ENCODE measurements at places on chromosomes 2 and 18.

- no peak for DNase-seq
Measured at GRCh38 chr2:16653083-16653375, 12.6 kb downstream of the CYRIA start.

DNA sequence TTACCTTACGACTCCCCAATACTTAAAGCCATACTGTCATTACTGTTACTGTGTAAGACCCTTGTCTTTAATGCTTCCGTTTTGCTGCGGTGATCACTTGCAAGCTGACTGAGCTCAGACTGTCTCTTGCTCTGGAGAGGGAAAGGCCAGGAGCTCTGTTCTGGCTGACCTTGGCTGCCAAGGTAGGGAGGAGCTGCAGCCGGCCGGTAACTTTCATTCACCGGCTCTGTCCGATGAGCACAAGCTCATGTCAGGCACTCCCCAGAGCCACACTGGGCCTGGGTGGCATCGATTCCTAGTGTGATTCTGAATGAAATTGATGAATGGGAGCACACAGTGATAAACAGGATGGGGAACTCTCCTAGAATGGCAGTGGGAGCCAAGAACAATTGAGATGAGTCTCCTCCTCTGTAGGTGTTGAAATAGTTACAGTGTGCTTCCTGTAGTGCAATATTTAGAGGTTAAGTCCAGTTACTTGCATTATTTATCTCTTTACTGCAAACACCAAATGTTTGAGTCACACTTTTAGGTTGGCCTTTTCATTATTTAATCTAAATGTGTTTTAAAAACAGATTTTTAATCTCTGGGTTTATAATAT is 100.9 kb downstream of the ATP9B start:
- DNase-seq = peak; percentile 9

GRCh38 chr2:85243101-85244072 is 84.4 kb downstream of the TGOLN2 start:
- DNase-seq = no peak

- peak; percentile 26 for DNase-seq
Measured at GRCh38 chr2:128579825-128580224, 261.2 kb upstream of the HS6ST1 start.

DNA sequence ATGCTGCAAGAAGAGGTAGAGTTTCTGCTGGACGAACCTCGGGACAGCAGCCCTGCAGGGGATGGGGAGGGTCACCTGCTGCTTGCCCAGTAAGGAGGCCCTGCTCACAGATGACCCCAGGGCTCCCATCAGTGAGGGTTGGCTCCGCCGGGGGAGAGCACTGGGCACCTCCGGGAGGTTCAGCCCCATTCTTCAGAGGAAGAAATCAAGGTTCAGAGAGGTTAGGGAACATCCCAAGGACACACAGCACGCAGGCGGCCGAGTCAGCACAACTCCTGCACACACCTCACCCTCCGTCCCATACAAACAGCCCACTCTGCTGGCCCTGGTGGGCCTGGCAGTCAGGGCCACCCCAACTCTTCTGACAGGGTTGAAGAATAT is 11.7 kb upstream of the CCDC74B start:
- no peak for DNase-seq

DNA sequence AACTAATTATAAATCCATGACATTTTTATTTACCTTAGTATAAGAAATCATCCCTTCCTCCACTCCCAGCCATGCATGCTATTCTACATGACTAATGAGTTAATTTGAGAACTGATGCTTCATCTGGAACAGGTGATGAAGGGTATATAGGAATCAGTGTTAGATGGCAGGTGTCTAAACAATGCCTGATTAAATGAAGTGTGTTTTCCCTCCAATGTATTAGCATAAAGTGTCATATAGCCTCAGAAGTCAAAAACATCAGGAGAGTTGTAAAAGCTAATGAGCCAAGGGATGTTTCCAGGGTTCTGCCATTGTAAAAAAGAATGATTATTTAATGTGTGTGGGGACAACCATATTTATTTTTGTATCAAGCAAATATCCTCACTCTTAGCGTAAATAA is 913.8 kb downstream of the DCC start:
- no peak for DNase-seq

DNA sequence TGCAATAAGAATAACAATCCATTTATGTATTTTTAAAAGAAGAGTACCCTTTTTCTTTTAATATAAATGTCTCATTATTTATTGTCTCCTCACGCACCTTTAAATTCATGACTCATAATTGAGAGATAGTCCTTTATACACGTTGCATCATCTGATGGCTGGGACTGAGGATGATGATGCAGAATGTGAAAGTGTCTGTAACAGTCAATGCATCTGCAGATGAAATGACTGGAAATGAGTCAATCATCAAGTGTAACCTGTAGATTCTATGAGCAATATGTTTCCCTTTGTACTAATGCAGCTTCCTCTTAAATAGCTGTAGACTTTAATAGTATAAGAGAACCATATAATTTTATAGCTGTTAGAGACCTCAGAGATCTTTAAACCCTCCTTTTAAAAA is 26.1 kb upstream of the SYT4 start:
- DNase-seq = no peak

DNA sequence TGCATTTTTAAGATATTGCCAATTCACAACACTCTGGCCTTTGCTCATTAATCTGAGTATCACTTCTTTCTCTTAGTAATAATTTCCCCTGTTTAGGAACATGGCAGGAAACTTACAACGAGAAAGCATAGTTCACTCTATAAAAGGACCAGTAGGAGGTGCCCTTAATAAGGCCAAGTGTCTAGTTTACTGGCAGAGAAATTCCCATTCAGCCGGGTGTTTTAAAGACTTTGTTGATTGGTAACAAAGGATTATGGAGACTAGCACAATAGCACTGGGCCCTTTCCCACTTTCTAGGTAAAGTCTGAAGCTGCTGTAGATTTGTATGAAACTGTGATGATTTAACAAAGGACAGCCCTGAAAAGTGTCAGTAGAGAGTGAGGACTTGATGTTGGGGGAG is 3.1 kb downstream of the DCC start:
- peak; percentile 55 for DNase-seq

DNA sequence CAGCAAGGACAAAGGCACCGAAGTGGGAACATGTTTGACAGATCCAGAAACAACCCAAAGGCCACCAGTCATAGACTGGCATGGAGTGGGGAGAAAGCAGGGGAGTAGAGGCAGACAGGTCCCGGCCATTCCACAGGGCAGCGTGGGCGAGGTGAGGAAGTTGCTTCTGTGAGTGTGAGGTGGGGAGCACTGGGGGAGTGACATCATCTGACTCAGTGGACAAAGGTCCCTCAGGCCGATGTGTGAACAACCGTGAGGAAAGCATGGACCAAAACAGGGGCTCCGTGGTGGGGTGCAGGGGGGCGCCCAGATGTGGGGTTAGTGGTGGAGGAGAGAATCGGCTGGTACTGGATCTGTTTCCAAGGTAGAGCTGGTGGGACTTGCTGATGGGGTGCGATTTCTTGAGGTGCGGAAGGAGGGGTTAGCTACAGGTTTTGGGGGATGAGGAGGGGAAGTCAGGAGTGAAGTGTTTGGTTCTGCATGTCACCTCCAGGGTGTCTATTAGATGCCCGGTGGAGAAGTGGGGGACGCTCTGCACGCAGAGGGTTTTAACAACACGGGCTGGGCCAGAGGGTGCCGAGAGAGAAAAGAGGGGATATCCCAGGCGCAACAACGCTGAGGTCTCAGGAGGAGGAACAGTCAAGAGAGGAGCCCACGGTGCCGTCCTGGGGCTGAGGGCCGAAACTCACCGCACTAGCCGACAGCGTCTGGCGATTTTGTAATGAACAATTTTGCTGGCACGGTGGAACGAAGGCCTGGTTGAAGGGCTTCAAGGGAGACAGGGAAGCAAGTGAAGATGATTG is 2.5 kb upstream of the SFT2D3 start:
- no peak for DNase-seq

- DNase-seq = peak; percentile 92
Measured at GRCh38 chr2:218367415-218368149, 10.9 kb downstream of the CATIP start.

DNA sequence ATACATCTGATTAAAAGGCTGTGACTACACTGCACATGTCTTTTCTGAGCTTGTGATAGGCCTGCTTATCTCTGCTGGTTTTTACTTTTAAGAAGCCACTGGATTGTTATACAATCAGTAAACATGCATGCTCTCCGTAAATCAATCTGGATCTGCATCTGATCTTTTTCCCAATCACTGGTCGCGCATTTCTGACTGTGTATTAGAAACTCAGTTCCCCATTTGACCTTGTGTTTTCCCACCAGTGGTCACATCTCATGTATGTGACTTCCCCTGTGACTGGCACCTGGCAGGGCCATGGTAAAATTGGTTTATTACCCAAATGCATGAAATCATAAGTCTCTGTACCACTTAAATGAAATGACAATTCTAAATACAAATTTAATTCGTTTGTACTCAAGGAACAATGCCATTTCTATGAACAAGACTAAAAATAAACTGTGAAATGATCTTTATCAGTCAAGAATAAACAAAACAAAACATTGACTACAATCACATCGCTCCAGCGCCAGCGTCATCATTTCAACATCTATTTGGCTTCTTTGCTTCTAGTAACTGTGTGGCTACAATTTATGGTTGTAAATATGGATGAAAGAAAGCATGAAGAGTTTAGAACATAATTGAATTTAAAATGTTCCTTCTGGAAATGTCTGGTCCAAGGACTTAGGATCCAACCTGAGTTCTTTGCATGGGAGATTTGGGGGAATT is 396.6 kb upstream of the TRIB2 start:
- DNase-seq = no peak

- no peak for DNase-seq
Measured at GRCh38 chr2:80053522-80054345, 250.8 kb downstream of the LRRTM1 start.

GRCh38 chr2:219627103-219628100 is at the start of gene SLC4A3:
SLC4A3 (plus strand) TSS chr2:219627630; CDS start chr2:219627993, 363 bp downstream.
- DNase-seq = peak; percentile 33

DNA sequence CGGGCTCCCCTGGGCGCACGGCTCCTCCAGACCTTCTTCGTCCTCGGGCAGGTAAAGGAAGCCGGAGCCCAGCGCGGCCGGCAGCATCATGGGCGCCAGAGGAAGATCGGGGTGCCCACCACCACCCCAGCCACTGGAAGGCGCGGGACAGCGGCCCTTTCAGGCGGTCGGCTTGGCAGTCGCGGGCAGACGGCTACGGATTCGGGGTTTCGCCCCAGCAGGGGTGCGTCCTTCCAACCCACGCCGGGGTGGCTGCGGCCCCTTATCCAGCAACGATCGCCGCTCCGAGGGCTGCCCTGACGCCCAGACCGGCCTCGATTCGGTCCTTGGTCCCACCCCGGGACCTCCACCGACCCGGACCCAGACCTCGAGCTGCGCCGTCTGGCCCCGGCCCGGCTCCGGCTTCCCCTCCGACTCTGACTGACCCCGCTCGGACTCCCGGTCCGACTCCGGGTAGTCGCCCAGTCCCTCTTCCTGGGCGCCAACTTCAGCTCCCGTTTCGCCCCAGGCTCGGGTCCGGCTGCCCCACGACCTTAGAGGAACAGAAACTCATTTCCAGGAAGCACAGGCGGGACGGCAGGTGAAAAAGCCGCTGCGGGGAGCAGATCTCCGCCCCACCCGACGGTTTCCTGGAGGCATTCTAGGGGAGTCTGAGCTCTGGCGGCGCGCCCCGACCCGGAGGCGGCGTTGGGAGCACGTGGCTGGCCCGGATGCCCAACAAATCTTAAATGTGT is 30.2 kb upstream of the SSB start:
- peak; percentile 49 for DNase-seq

DNA sequence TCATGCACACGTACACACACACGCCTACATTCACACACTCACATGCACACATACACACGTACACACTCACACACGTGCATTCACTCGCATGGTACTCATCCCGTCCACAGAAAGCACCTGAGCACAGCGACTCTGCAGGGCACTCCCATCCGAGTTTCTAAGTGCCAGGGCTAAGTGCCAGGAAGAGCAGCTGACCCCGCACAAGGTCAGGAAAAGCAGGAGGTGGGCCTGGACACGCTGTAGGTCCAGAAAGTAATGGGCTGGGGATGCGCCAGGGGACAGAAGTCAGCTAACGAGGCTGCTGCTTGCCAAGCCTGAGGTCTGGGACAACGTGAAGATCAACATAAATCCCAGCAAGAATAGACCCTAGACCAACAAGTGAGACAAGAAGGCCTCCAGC is 15.8 kb downstream of the ADI1 start:
- no peak for DNase-seq

DNA sequence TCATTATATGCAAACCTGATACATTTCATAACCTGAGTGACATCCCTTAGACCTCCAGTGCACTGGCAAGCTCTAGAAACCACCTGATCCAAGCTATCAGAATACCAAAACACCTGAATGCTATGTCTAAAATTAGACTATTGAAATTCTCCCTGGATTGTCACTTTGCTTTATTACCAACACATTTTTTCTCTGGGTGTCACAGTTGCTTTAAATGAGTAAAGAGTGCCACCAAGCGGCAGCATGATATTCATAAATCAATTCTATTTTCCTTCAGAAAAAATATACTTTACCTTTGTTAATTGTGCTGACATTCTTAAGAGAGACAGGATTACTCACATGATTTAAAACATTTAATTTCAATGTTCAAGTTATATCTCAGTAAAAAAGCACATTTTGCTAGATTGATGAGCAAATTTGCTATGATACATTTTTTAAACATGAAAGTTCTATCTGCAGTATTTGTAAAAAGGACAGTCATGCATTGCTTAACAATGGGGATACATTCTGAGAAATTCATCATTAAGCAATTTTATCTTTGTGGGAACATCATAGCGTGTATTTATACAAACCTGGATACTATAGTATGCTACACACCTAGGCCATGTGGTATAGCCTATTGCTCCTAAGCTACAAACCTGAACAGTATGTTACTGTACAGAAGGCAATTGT is 338.4 kb upstream of the SLC39A10 start:
- peak; percentile 58 for DNase-seq

DNA sequence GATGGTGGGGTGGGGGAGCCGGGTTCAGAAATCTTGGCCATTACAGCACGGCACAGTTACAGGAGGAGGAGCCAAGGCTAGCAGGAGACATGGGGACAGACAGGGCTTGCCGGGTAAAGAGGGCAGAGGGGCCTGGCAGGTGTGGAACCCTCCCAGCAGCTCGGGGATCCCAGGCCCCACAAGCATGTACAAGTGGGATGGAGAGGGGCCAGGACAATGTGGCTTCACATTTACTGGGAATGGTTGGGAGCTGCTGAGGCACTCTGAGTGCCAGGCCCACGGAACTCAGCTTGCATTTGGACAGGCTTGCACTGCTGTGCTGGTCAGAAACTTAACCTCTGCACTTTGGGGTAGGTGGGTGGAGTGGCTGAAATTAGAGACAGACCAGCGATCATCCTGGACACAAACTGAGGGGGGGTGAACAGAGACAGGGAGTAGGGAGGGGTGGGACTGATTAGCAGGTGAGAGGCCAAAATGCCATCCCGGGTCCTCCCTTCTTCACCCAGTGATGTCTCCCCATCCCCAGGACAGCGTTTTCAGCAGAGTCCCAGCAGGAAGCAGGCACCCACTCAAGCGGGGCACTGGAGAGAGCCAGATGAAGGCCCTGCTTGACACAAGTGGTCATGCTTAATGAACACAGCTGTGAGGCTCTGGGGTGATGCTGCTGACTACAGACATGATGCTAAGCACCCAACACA is 9.6 kb downstream of the PER2 start:
- peak; percentile 52 for DNase-seq
